ENCODE measurements at places on chromosomes 16 and 17.

DNA sequence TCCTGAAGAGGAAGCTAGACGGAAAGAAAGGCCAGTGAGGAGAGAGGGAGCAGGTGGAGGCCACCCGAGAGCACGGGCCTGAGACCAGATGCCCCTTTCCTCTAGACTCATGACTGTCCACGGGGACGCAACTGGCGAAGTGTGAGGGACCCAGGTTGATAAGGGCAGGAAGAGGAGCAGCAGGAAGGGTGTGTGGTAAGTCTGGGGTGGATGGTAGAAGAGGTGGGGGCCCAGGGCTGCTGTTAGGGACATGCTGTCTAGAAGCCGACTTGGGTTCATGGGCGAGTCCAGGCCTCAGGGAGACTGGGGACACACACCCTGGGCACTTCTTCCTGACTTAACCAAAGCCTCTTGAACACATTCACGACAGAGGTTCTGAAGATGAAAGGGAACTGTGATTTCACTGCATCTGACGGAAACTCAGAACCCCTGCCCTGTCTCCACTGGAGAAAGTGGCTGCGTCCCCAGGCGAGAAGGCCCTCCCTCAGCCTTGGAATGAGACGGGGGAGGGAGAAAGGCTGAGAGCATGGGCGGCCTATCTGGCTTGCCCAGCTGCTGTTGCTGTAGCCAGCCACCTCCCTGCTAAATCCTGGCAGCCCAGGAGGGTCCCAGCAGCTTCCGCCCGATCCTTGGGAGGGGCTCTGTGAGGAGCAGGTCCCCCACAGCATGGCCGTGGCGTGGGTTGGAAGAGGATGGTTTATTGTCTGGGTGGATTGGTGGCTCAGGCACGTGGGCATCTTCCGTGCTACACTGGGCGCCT, 6.0 kb downstream of the HIC1 start:
- DNase-seq: no peak

GRCh38 chr17:12985431-12986293, 32.2 kb downstream of the ELAC2 start:
- DNase-seq: peak; percentile 61

DNA sequence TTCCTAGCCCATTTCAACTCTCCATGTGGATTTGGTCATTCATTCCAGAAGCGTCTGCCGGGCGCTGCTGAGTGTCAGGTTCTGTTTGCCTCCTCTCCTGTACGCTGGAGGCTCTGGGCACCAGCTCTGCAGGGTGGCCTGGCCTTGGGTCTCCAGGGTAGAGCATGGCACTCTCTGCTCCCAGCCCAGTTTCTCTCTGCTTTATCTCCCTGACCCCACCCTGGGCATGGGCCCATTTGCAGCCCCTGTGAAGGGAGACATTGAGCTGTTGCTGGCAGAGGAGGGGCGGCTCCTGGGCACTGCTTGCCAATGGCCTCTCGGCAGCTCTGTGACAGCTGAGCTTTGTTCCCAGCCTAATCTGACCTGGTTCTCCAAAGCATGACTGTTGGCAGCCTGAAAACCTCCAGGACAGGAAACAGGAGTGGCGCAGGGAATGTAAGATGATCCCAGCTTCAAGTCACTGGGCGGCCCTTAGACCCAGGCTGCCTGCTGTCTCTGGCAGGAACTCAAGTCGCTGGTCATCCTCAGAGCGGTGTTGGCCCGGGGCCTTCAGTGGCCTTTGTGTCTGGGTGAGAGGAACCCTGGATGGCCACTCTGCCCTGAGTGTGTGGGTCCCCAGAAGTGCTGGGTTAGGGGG, 146.8 kb downstream of the SEC14L1 start:
- peak; percentile 78 for DNase-seq

DNA sequence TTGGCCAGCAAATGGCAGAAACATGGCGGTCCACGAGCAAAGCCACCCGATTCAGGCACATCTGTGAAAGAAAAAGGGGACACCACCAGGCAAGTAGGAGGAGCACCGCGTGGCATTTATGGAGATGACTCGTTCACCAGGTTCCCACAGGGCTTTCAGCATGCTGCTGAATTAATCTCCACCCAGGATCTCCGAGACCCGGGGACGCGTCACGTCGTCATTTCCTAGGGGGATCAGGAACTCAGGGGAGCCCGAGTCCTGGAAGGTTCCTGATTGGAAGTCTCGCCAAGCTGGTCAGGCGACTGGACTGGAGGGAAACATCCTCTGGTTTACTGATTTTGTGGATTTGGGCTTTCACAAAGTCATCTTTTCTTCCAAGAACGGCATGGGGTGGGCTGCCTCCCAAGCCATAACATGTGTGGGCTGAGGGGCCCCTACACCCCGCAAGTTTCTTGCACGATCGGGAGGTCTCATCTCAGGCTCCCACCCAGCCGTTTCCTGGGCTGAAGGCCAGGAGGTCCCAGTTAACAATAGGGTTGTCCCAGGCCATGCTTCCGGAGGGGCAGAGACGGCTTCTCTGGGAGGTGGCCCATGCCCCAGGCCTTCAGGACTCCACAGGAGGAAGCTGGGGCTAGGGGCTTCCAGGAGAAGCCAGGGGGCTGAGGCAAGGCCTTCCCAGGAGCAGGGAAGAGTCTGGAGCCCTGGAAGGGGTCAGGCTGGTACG, 645 bp downstream of the DNAH17 start:
- DNase-seq: no peak

- DNase-seq: no peak
Measured at GRCh38 chr17:74528491-74529199, 2.6 kb downstream of the CD300LB start.

- DNase-seq: peak; percentile 48
Measured at GRCh38 chr16:30958175-30959079, 873 bp downstream of the SETD1A start.

- no peak for DNase-seq
Measured at GRCh38 chr17:80871341-80871740, 120.3 kb upstream of the CHMP6 start.

- no peak for DNase-seq
Measured at GRCh38 chr16:82152196-82152595, 17.8 kb downstream of the MPHOSPH6 start.

DNA sequence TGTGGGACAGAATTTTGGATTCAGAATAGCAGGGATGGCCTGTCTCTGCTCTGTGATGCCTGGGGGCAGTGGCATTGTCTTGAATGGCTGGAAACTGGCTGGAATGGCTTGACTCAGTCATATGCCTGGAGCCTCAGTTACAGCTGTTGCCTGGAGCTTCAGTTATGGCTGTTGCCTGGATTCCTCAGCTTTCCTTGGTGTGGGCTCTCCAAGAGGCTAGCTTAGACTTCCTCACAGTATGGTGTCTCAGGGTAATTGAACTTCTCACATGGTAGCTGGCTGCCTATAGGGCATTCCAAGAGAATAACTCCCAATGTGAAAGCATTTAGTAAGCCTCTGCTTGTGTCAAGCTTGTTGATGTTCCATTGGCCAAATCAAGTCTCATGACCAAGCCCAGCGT, 21.1 kb downstream of the KRT23 start:
- no peak for DNase-seq

GRCh38 chr17:19433727-19434340, 22.8 kb downstream of the RNF112 start:
- DNase-seq: no peak

DNA sequence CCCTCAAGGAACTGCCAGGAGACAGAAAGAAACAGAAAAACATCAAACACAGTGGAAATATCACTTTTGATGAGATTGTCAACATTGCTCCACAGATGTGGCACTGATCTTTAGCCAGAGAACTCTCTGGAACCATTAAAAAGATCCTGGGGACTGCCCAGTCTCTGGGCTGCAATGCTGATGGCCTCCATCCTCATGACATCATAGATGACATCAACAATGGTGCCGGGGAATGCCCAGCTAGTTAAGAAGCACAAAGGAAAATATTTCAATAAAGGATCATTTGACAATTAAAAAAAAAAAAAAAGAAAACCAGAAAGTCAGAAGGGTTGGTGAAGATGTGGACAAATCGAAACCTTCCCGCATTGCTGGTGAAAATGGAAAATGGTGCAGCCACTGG, 14.9 kb upstream of the CHMP6 start:
- no peak for DNase-seq

DNA sequence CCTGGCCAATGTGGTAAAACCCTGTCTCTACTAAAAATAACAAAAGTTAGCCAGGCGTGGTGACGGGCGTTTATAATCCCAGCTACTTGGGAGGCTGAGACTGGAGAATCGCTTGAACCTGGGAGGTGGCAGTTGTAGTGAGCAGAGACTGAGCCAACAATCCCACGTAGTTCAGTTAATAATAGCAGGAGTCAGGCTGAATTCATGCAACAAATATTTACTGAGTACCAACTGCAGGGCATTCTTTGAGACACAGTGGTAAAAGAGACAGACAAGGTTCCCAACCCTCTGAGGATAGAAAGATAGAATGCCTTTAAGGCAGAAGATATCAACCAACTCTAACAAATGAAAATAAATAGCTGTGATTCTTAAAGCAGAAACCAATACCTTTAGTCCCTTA, 39.1 kb downstream of the SPOP start:
- no peak for DNase-seq

GRCh38 chr17:38724337-38724988, 5.7 kb upstream of the CISD3 start:
- no peak for DNase-seq

- no peak for DNase-seq
Measured at GRCh38 chr17:38332735-38333134, 11.0 kb downstream of the GPR179 start.

GRCh38 chr16:75081179-75081859, 35.3 kb downstream of the LDHD start:
- no peak for DNase-seq

DNA sequence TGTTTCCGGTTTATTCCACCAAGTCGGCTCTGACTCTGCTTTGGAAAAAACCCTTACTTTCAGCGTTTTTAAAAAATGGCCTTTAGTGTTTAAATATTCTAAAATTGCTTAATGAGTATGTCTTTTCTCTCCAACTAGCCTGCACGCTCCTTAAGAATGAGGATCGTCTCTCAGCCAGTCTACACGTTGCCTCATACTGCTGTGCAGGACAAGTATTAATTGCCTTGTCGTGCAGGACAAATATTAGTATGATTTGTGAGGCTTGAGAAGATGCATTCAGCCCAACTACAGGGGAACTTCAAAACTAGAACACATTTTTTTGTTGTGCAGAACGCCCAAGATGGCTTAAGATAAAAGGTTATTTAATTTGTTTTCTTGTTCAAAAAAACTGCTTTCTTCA, 61.2 kb downstream of the MARCHF10 start:
- peak; percentile 20 for DNase-seq

- no peak for DNase-seq
Measured at GRCh38 chr17:15130426-15130825, 134.7 kb downstream of the PMP22 start.

DNA sequence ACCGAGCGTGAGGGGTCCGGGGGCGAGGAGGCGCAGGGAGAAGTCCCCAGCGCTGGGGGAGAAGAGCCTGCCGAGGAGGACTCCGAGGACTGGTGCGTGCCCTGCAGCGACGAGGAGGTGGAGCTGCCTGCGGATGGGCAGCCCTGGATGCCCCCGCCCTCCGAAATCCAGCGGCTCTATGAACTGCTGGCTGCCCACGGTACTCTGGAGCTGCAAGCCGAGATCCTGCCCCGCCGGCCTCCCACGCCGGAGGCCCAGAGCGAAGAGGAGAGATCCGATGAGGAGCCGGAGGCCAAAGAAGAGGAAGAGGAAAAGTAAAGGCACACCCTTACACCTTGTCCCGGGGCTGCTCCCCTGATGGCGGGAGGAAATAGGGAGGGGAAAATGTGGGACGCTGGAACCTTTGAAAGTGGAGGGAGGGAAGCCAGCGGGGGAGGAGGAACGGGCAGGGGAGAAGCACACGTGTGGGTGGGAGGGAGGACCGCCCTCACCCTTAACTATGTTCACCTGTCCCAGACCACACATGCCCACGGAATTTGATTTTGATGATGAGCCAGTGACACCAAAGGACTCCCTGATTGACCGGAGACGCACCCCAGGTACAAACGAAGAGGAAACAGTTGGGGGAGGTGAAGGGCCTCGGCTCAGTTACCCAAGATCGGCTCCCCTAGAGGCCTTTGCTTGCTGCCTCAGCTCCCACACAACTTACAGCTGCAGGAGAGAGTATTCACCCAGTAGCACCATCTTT, 916 bp downstream of the PAGR1 start:
- peak; percentile 58 for DNase-seq

DNA sequence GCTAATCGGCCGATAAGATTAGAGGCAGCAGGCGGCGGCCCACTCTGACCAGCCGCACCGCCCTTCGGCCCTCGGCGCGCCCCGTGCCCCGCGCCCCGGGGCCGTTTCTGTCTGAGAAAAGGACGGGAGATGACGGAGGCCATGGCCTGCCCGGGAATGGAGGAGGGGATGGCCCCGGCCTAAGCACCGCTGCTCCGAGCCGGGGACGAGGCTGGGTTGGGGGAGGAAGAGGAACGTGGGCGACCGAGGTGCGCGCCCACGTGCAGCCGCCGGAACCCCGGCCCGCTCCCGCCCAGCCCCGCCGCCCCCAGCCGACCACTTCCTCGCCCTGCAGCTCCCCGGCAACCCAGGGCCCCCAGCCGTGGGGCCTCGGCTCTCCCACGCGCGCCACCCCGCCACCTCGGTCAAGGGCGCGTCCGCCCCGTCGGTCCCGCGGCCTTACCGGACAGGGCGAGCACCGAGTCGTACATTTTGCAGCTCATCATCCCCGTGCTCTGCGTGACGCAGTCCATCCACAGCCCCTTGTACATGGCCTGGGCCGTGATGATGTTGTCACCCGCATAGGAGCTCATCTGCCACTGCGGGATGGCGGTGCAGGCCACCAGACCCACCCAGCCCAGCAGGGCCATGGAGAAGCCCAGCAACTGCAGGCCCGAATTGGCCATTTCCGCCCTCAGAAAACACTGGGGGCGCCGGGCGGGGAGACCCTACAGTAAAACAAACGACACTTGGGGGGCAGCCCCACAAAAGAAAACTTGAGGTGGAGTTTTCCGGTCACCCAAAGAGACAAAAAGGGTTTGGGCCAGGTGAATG, 693 bp downstream of the CLDN7 start:
- no peak for DNase-seq

GRCh38 chr17:77427391-77427991, 286.7 kb downstream of the SEC14L1 start:
- DNase-seq: peak; percentile 86

DNA sequence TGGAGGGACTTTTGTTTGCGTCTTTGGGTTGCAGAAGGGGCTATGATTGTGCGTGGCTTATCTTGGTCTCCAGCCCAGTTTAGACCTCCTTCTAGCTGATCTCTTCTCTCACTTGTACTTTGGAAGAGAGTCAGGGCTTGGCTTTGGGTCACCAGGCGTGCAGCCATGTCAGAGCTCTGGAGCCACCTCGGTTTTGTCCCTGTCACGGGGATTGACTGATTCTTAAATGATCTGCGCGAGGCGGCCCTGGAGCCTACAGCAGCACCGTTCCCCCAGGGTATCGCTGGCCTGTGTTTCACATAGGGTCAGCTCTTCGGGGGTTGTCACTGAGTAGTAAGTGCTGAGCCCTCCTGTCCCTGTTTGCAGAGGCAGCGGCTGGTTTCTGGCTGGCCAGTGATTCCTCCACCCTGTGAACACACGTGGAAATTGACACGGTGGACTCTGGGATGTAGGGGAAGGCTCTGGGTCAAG, 209.8 kb upstream of the CHMP6 start:
- no peak for DNase-seq

Measured in fibroblast of the aortic adventitia (primary cell).